ENCODE measurements at places on chromosomes 11 and 22. TPM values are rescaled to one million over a fixed set of nuclear protein-coding genes. Genes with fewer than 3 reads are reported as not detected.

Gene OR51I1
- not detected for polyA plus RNA-seq

Gene OR8D1
- polyA plus RNA-seq = not detected

Gene KRTAP5-11
- not detected for polyA plus RNA-seq

Gene SGSM1
- polyA plus RNA-seq = 0.16 TPM

Gene WBP2NL
- 0.18 TPM for polyA plus RNA-seq

DNA sequence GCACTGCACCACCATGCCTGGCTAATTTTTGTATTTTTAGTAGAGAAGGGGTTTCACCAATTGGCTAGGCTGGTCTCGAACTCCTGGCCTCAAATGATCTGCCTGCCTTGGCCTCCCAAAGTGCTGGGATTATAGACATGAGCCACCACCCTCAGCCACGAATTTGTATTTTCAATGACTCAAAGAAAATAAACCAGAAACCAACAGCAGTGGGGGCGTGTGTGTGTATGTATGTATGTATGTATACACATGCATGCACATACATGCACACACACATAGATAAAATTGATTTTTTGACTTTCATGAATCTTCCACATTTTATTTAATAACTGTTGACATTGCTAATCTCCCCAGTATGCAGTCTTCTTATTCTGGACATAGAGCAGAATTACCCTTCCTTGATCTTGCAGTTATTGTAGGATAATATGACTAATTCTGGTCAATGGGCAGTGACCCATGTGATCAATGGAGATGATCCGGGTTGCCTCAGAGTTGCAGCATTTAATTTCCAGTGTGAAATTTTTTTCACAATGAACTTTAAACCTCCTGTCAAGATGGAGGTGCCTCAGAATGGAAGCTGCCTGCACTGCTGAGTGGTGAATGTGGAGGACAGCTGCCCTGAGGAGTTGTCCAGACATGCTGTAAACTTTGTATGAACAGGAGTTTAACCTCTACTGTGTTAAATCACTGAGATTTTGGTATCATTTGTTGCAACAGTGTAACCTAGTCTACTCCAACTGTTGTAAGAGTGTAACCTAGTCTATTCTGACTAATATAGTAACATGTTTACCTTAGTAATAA is 12.8 kb upstream of the PTPN5 start:
- no peak overlapping the region for H3K27ac ChIP-seq
- no peak overlapping the region for H3K4me3 ChIP-seq
- no peak for DNase-seq
- H3K36me3 ChIP-seq = no peaks in the 10 kb centered on the region

GRCh38 chr11:11770296-11770695 is 71.5 kb upstream of the USP47 start:
- H3K27me3 ChIP-seq = no peaks in the 10 kb centered on the region
- H3K4me3 ChIP-seq = no peak overlapping the region
- no peaks in the 10 kb centered on the region for H3K36me3 ChIP-seq

GRCh38 chr22:48802576-48802975 is 1025.1 kb downstream of the BRD1 start:
- no peak overlapping the region for H3K27ac ChIP-seq
- H3K27me3 ChIP-seq = no peaks in the 10 kb centered on the region
- no peak overlapping the region for H3K4me3 ChIP-seq
- H3K4me1 ChIP-seq = no peaks in the 10 kb centered on the region
- DNase-seq = no peak

DNA sequence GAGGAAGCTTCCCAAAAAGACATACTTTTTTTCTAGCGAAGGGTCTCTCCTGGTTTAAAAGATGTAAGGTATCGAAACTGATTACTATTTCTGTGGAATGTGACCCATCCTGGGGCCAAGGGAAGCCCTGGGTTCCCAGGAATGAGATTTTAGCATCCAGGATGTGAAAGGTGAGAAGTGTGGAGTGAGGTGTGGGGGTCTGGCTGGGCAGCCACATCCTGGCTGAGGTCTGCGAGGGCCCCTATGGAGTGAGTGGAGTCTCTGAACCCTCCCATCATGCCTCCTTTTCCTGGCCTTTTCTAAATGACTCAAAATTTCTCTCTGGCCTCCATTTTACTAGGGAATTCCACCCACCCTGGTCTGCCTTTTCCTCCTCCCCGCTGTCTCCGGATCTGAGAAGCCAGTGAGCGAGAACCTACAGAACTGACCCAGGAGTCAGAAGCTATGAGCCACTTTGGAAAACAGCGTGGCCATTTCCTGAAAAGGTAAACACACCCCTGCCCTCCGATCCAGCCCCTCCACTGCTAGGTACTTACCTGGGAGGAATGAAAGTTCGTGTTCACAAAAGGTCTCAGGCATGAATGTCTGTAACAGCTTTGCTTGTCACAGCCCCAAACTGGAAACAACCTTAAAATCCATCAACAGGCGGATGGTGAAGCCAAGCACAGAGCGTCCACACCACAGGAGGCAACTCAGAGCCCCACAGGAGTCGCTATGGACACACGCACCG is 27.7 kb upstream of the SHANK2 start:
- no peak for DNase-seq
- H3K27me3 ChIP-seq = no peaks in the 10 kb centered on the region
- no peaks in the 10 kb centered on the region for H3K4me1 ChIP-seq
- H3K27ac ChIP-seq = no peak overlapping the region
- H3K36me3 ChIP-seq = no peaks in the 10 kb centered on the region
- H3K4me3 ChIP-seq = no peak overlapping the region

Measured in liver (tissue), 10 donors.